C1 segment of cervical spinal cord (tissue), 14 donors: ENCODE measurements at places on chromosomes 2 and 18.

- DNase-seq: no peak
Measured at GRCh38 chr18:55439056-55439455, 148.9 kb downstream of the TCF4 start.

DNA sequence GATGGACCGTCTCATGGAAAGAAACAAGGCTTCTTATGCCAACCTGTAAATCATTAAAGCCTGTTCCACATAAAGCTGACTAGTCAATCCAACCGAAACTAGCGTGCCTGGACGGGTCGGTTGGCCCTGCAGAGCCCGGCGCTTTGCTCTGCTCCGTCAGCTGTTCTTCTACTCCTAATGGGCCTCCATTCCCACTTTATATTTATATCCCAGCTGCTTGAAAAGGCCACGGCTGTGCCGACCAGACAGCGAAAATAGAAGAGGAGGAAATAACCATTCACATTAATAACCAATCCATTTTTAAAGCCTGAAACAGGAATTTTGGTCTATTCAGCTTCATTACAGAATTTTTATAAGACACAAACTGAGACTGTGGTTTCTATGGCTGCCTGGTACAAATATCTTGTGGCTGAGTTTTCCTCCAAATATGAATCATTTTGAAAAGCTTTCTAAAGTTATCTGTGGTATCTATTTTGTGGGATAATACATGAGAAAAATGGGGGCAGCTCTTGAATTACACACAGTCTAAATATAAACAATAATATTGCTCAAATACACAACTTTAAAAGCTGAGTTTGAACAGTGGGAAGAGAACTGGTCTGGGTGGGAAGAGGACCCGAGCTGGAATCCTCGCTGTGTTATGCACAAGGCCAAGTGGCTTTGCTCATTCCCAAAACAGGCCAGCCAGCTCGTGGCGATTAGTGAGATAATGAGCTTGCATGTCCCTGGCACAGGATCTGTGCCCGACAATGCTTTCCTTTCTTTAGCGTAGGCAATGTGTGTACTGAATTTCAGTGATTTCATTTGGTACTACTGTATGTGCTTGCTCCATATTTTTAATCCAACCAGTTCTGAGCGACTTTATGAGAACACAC, 10.5 kb upstream of the FAM124B start:
- no peak for DNase-seq

DNA sequence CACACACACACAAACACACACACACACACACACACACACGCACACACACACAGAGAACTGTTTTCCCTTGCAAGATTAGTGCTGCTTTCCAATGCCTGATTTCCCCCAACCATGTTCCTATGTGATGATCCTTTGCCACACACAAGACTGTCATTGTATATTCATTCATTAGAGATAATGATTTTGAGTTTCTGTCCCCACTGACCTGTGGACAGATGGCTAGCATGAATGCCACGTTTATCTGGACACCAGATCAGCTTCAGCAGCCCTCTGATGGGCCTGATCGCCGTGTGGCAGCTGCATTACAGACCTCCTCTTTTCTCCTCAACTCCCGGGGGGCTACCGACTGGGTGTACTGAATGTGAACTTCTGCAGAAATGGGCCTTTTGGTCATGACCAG, 353.0 kb downstream of the MYCN start:
- no peak for DNase-seq

- DNase-seq: no peak
Measured at GRCh38 chr2:77169426-77169825, 352.8 kb downstream of the LRRTM4 start.

DNA sequence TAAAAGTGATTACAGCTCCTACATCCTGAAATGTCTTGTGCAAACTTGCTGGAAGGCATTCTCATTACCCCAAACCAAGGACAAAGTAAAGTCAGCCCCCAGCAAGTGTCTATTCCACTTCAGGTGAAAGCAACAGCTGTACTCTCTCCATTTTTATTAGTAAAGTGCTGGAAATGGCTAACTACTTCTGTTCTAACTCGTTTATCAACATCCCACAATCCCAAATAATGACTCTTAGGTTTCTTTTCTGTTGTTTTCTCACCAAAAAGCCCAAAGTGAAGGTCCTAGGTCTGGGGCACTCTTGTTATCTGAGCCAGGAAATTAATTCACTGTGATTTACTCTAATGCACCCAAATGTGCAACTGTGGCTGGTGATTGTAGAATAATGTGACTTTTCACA, 105.7 kb downstream of the LRRC30 start:
- no peak for DNase-seq

GRCh38 chr2:34401186-34401585, 802.1 kb upstream of the FAM98A start:
- DNase-seq: no peak

GRCh38 chr2:170818036-170818751, 1.5 kb downstream of the GAD1 start:
- DNase-seq: no peak

DNA sequence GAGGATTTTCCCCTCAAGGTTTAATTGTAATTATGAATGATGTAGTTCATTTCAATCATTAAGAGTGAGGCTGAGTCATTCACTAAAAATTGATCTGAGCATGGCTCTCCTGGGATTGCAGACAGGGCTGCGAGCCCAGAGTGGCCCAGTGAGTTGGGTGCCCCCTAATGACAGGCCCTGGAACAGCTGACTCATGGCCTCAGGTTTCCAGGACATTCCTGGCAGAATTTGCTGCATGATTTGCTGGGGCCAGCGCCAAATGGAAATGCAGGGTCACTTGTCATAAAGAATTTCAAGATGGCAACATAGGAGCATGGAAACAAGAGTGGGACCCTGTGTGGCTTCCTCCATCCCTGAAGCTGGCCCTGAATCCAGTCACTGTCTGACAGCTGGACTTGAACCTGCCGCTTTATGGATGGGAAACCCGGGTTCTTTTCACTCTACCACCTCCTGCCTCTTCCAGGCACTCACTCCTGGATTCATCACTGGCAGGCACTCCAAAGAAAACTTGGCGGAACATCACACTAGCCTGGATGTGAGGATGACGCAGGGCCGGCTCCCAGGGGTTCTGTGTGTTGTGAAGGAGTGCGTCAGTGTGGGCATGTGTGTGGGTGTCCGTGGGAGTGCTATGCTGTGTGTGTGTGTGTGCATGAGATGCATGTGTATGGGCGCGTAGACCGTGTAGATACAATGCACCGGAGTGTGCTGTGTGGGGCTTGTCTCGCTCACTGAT, 15.2 kb downstream of the OTOF start:
- DNase-seq: peak; percentile 16

- DNase-seq: no peak
Measured at GRCh38 chr18:74459889-74460288, 2.8 kb upstream of the DIPK1C start.

- DNase-seq: no peak
Measured at GRCh38 chr2:200624658-200625057, 38.8 kb downstream of the AOX1 start.

GRCh38 chr2:73704285-73704684, 32.9 kb downstream of the TPRKB start:
- no peak for DNase-seq
